Activated CD4-positive, alpha-beta T cell treated with anti-CD3 and anti-CD28 coated beads for 48 hours (primary cell): ENCODE measurements at places on chromosomes 4 and X.

DNA sequence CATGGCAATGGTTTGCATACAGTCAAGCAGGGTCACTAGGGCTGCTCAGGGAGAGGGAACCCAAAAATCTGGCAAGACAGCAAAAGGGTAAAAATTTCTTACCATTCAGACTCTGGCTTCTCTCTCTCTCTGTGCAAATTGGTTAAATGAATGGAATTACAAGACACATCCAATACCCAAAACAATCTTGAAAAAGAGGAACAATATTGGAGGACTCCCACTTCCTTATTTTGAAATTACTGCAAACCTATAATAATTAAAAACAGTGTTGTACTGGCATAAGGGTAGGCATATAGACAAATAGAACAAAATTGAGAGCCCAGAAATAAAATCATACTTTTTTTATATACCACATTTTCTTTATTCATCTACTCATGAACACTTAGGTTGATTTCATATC is 24.1 kb downstream of the ETDA start:
- DNase-seq, result no peak

GRCh38 chrX:102976793-102977495 is 39.9 kb downstream of the RAB40AL start:
- no peak for DNase-seq

- no peak for DNase-seq
Measured at GRCh38 chrX:43822014-43822413, 60.2 kb downstream of the MAOB start.

DNA sequence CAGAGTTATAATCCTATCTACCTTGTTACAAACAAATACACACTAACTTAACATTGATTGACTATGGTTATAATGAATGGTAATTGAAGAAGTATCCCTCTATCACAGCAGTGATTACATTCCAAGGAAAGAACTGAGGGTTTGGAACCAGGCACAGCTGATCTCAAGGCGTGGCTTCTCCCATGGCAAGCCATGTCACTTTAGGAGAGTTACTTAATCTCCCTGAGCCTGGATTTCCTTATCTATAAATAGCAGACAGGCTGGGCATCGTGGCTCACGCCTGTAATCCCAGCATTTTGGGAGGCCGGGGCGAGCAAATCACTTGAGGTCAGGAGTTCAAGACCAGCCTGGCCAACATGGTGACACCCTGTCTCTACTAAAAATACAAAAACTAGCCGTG is 25.6 kb downstream of the SORBS2 start:
- no peak for DNase-seq

GRCh38 chr4:73419106-73420038 is 15.3 kb downstream of the ALB start:
- DNase-seq, result no peak

GRCh38 chrX:40083120-40083978 is 14.4 kb downstream of the BCOR start:
- DNase-seq, result peak; percentile 27

GRCh38 chr4:150867148-150867547 is 147.9 kb downstream of the LRBA start:
- DNase-seq, result no peak

DNA sequence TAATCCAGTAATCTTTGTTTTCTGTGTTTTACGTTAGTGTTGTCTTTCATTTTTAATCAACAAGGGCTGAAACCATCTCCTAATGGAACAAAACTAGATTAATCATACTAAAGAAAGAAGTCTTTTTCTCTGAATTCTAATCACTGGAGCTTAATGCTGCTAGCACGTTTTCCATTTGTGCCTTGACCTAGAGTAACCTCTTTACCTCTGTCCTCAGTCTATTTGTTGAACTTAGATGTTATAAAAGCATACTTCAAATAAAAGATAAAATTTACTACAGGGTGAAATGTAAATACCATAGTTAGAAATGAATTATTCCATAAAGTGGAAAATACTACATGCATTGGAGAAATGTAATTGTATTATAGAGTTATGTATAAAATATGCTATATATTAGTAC is 207.1 kb downstream of the NKX6-1 start:
- DNase-seq, result no peak

DNA sequence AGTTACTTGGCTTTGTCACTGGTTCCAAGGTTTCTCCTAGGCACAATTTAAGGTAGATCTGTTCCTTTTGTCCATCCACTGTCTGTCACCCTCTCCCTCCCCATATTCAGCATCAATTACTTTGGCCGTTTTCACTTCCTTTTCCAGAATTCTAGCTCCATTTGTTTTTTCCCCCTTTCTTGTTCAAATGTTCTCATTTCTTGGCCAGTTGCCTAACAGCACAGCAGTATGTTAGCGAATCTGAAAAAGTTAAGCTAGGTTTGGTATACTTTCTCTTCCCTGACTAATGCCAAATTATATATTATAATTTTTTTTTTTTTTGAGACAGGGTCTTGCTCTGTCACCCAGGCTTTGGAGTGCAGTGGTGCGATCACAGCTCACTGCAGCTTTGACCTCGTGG is 409.1 kb upstream of the TEX13C start:
- no peak for DNase-seq

- DNase-seq, result no peak
Measured at GRCh38 chrX:26649534-26649933, 433.6 kb downstream of the MAGEB5 start.

DNA sequence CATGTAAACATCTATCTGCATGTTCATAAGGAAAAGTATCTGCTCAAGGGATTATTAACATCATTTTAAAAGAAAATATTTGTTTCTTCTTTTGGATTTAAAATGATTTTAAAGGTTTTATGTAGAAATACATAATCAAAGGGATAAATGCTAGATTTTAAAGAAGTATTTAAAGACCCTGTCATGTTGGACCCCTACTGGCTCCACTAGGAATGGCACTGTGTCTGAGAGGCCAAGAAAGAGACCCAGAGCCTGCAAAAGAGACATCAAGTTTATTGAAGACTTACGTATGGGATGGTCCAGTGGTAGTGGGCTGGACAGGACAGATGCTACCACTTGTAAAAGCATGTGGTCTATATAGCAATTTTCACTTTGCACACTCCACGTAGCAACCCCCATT is 78.7 kb upstream of the PCDH18 start:
- no peak for DNase-seq

GRCh38 chr4:165666836-165667235 is 206.2 kb upstream of the TLL1 start:
- no peak for DNase-seq

DNA sequence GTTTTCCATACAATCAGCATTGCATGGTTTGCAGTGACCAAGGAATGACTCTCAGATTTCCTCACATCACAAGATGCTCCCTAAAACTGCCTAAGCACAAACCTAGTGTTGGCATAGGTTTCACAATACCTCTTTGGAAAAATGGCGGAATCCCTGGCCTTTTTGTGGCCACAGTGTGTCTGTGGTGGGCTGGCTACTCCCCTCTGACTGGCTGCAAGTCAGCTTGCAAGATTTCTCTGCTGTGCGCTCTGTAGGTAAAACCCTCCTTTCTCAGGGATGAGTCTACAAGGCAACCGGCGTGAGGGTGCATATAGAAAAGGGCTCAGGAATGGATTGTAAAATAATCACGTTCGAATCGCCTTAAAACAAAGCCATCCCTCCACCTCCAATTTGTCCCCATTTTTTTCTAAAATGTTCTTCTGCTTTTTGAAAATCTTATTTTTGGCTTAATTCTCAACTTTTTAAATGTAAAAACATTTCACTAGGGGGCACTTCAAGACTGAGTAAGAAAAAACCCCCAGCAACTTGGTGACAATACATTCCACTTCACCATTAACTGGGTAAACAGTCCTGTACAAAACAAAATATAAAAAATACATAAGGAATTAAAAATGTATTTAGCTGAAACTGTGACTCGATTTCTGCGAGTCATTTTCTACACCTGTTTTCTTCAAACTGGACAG is 235.6 kb downstream of the STIM2 start:
- no peak for DNase-seq

- DNase-seq, result no peak
Measured at GRCh38 chrX:68895778-68896177, 67.0 kb downstream of the EFNB1 start.
